Activated naive CD4-positive, alpha-beta T cell (primary cell): ENCODE measurements at places on chromosomes 2 and 18.

DNA sequence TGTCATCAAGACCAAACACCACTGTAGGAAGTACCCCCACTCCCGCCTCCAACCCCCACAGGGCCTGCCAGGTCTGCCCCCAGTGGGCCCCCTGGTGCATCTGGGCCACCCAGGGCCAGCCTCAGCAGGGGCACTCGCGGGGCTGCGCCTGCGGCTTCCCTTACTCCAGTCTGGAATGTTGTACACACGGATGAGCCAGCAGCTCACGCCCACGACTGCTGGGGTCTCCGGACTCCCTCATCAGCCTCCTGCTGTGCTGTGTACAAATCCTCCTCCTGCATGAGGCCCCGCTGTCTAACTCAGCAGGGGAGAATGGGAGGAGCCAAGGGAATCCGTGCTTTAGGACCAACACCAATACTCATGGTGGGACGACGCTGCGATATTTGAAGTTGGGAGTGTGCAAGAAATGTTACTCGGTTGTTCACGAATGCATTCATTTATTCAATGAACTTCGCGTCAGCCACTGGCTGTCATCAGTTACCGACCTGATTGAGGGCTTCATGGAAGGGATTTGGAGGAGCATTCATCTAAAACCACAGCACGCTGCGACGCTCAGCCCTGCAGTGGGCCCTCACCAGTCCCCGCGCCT is 654 bp upstream of the ASB1 start:
- no peak for DNase-seq

DNA sequence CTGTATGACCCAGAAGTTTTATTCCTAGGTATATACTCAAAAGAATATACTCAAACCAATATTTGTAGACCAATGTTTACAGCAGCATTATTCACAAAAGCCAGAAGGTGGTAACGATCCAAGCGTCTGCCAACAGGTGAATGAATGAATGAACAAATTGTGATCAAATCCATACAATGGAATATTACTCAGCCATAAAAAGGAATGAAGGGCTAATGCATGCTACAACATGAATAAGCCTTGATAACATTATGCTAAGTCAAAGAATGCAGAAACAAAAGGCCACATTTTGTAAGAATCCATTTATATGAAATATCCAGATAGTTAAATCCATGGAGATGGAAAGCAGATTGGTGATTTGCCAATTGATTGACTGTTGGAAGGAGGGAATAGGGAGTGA is 5.5 kb upstream of the CD226 start:
- DNase-seq, result no peak

DNA sequence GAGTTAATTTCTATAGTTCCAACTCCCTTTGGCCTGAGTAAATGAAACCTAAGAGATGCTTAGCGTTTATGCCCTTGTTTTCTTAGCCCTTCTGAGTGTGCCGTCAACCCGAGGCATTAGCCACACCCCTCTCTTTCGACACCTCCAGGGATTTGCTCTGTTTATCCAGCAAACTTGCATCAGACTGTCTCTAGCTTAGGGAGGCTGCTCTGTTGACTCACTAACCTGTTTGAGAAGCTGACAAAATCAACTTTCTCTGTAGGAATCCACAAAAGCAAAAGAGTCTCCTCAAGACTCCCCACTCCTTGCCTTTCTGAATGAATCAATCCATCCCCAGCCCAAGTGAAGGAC is 317.6 kb downstream of the TNS1 start:
- DNase-seq, result no peak

- DNase-seq, result no peak
Observed at GRCh38 chr2:39022642-39023235, 98.1 kb downstream of the SOS1 start.

DNA sequence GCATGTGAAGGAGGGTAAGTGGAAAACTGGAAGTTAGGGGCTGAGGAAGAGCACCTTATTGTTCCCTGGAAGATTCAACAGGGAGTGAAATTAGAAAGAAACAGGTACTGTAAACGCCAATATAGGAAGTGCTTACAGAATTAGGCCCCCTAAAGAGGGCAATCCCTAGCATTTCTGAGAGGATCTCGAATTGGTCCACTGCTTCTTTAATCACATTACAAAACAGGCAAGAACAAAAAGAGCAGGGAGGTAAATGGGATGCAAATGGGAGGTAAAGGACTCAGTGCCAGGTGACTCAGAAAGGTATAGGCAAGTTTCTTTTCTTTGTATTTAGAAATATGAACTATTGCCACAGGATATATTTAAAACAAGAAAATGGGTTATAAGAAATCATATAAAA is 116.4 kb upstream of the FANCL start:
- no peak for DNase-seq

DNA sequence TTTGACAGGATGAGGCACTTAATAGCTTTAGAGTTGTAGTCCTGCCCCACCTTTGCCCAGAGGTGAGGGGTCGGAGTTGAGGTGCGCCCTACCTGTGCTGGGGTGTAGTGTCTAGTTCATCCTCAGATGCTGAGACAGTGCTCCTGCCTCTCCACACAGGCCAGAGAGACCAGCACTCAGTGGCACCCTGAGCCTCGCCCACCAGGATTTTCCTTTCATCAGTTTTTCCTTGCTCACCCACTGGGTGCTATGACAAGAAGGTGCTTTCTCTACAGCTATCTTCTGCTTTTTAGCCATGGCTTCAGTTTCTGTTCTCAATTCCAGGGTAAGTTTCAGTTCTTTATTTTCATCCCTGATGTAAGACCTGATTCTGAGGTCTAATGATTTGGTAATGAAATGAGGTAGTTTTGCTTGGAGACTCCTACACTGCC is 16.8 kb upstream of the TMEM131 start:
- DNase-seq, result no peak

DNA sequence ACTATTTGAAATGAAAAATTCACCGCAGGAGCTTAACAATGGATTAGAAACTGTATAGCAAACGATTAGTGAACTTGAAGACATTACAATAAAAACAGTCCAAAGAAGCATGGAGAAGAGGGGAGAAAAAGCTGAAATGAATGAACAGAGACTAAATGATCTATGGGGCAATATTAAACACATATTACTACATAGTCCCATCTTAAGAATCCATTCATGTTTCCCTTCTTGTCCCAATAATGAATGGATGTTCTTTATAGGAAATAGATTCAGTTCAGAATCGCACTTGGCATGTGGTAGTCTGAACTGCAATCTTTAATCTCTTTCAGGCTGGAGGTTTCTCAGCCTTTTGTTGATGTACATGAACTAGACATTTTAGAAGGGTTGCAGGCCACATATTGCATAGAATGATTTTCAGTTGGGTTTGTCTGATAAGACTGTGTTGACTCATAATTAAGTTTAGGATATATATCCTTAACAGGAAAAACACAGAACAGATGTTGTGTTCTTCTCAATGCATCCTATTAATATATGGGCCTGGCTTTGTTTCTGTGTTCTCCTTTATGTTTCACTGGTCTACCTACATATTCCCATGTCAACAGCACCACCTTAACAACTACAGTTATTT is 27.9 kb downstream of the CCDC88A start:
- DNase-seq, result no peak

GRCh38 chr2:143906850-143907249 is 613.1 kb downstream of the ZEB2 start:
- DNase-seq, result no peak
